ENCODE measurements at places on chromosomes 6 and 20. TPM values are rescaled to one million over a fixed set of nuclear protein-coding genes. Genes with fewer than 3 reads are reported as not detected.

RNF182 gene
- total RNA-seq: 0.70 TPM

LTB gene
- 0.17 TPM for total RNA-seq

CALHM5 gene
- total RNA-seq: 1.4 TPM

PFDN6 gene
- total RNA-seq: 43.9 TPM

PRRC2A gene
- 71.5 TPM for total RNA-seq

GNAS-AS1 gene
- not detected for total RNA-seq

GABRR1 gene
- total RNA-seq: not detected
